Stomach (tissue), 19 donors: ENCODE measurements at places on chromosomes 3 and 15.

GRCh38 chr3:12421132-12421531, 63.1 kb upstream of the TSEN2 start:
- H3K27me3 ChIP-seq, result no peaks in the 10 kb centered on the region
- H3K4me3 ChIP-seq, result no peak overlapping the region
- no peaks in the 10 kb centered on the region for H3K36me3 ChIP-seq
- DNase-seq, result no peak
- no peak overlapping the region for H3K27ac ChIP-seq

GRCh38 chr15:47332481-47332880, 384.8 kb upstream of the SEMA6D start:
- H3K27me3 ChIP-seq, result no peaks in the 10 kb centered on the region
- H3K27ac ChIP-seq, result no peak overlapping the region
- no peak for DNase-seq
- no peaks in the 10 kb centered on the region for H3K36me3 ChIP-seq
- no peak overlapping the region for H3K4me3 ChIP-seq

GRCh38 chr15:41848631-41849030, 10.0 kb downstream of the PLA2G4B start:
- peaks cover 4% of the 10 kb centered on the region for H3K4me1 ChIP-seq
- no peak for DNase-seq
- peaks cover 21% of the 10 kb centered on the region for H3K27me3 ChIP-seq
- no peak overlapping the region for H3K27ac ChIP-seq
- H3K4me3 ChIP-seq, result no peak overlapping the region

DNA sequence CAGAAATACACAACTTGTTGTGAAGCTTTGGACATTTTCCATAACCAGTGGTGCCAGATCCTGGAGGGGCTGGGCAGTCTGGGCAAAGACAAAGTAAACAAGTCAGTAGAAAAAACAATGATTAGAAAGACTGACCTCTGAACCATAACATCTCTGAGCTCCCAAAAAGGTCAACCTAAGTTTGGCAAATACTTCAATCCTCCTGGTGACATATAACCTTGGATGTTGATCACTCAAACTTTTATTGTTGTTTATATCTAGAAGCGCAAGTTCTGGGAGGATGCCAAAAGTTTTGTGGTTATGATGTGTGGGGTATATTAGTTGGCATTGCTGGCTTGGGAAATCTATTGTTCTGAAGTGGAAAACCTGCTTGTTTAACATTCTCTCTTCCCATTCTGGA, 257.7 kb downstream of the DIPK2A start:
- DNase-seq, result no peak
- H3K4me3 ChIP-seq, result no peak overlapping the region
- no peaks in the 10 kb centered on the region for H3K4me1 ChIP-seq
- no peaks in the 10 kb centered on the region for H3K27me3 ChIP-seq
- H3K27ac ChIP-seq, result no peak overlapping the region

- peak; percentile 55 for DNase-seq
- H3K27ac ChIP-seq, result peak overlapping the region; percentile 80
- peaks cover 23% of the 10 kb centered on the region for H3K4me1 ChIP-seq
- no peak overlapping the region for H3K4me3 ChIP-seq
- H3K36me3 ChIP-seq, result no peaks in the 10 kb centered on the region
- no peaks in the 10 kb centered on the region for H3K27me3 ChIP-seq
These were observed 26.3 kb downstream of the CCDC13 start for GRCh38 chr3:42746455-42747450.

DNA sequence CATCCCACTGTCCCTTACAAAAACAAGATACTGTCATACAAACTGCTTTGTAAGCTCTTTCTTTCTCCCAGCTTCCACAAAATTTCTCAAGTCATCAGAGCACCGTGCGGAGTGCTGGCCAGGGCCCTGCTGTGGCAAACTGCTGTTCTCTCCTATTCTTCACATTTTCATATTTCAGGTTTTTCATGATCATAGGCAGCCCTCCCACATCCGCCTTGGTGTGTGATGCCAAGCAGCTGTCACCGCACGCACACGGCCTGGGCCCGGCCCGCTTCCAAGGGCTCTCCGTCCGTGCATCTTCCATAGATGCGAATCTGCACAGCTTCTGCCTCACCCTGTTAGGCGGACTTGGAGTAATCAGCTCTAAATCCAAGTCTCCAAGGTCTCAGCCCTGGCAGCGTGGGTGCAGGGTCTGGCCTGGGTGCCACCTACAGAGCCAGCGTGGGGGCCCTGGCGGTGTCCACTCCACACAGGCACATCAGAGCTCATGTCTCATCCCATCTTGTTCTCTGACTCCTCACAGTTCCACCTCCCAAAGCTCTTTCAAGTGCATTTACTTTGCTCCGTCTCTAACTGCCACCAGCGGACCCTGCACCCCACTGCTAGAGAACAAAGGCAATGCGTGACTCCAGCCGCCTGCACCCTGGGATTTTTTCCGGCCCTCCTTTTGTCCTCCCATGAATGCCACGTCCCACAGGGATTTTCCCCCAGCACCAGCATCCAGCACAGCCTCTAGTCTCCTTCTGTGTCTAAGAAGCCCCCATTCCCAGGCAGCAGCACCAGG, 27.2 kb downstream of the CYFIP1 start:
- H3K4me1 ChIP-seq, result peaks cover 82% of the 10 kb centered on the region
- H3K4me3 ChIP-seq, result no peak overlapping the region
- H3K27ac ChIP-seq, result peak overlapping the region; percentile 55
- no peak for DNase-seq

GRCh38 chr15:73897441-73898261, 24.3 kb downstream of the TBC1D21 start:
- no peak overlapping the region for H3K27ac ChIP-seq
- no peaks in the 10 kb centered on the region for H3K36me3 ChIP-seq
- peak; percentile 36 for DNase-seq
- no peaks in the 10 kb centered on the region for H3K4me1 ChIP-seq
- no peak overlapping the region for H3K4me3 ChIP-seq
- no peaks in the 10 kb centered on the region for H3K27me3 ChIP-seq

DNA sequence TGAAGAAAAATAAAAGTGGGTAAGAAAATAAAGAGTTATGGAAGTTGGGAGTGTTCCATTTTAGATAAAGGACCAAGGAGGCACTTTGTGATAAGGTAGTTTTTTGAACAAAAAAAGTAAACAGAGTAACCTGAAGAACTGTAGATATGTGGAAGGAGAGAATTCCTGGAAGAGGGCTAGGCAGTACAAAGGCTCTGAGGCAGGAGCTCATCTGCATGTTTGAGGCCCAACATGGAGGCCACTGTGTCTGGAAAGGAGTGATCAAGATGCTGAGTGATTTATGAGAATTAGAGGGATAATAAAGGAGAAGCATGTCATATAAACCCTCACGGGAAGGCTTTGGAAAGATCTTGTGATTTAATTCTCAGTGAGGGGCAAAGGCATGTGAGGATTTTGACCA, 126.5 kb downstream of the DTWD1 start:
- no peaks in the 10 kb centered on the region for H3K36me3 ChIP-seq
- no peaks in the 10 kb centered on the region for H3K27me3 ChIP-seq
- DNase-seq, result no peak
- no peaks in the 10 kb centered on the region for H3K4me1 ChIP-seq

DNA sequence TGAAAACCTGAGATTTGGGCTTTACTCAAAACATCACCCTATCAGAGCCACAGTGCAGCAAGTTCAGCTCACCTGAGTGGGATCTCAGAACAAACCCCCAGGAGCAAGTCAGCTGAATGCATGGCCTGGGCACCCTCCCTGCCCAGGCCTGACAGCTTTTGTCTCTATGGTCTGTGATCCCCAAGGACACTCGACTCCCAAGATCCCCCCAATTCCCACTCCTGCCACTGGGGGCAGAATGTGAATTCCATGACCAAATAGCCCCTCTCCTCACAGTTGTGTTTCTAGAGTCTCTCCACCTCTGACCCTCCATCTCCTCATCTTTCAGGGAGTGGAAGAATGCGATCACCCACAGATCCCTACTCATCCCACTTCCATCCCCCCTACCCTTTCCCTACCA, 58.9 kb downstream of the ZNF445 start:
- no peaks in the 10 kb centered on the region for H3K36me3 ChIP-seq
- H3K27me3 ChIP-seq, result no peaks in the 10 kb centered on the region
- H3K4me1 ChIP-seq, result no peaks in the 10 kb centered on the region
- H3K27ac ChIP-seq, result no peak overlapping the region
- no peak overlapping the region for H3K4me3 ChIP-seq

GRCh38 chr15:69996321-69997160, 101.2 kb downstream of the TLE3 start:
- DNase-seq, result no peak
- peaks cover under 1% of the 10 kb centered on the region for H3K27me3 ChIP-seq
- no peaks in the 10 kb centered on the region for H3K36me3 ChIP-seq
- H3K4me1 ChIP-seq, result peaks cover 11% of the 10 kb centered on the region
- no peak overlapping the region for H3K4me3 ChIP-seq
- no peak overlapping the region for H3K27ac ChIP-seq

DNA sequence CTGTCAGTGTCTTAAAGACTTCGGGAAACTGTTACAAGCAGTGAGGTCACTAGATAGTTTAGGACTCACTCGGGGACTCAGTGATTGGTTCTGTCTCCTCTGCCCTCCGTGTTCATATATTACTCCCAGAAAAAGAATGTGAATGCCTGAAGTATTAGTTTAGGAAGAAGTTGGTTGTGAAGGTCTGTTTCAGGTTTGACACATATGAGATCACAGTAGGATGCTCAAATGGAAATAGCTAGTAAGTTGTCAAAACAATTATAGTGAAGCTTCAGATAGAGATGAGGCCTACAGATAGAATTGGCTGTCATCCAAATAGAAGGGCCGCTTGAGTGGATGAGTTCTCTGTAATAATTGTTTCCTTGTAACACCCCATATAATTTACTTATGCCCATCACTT, 172.6 kb downstream of the PLCL2 start:
- no peaks in the 10 kb centered on the region for H3K27me3 ChIP-seq
- H3K4me1 ChIP-seq, result no peaks in the 10 kb centered on the region
- H3K36me3 ChIP-seq, result no peaks in the 10 kb centered on the region
- no peak overlapping the region for H3K4me3 ChIP-seq
- no peak overlapping the region for H3K27ac ChIP-seq

- no peak overlapping the region for H3K27ac ChIP-seq
- no peaks in the 10 kb centered on the region for H3K36me3 ChIP-seq
- no peaks in the 10 kb centered on the region for H3K27me3 ChIP-seq
- H3K4me1 ChIP-seq, result peaks cover 16% of the 10 kb centered on the region
- H3K4me3 ChIP-seq, result no peak overlapping the region
These were observed 51.5 kb upstream of the GSK3B start for GRCh38 chr3:120145542-120146285.

DNA sequence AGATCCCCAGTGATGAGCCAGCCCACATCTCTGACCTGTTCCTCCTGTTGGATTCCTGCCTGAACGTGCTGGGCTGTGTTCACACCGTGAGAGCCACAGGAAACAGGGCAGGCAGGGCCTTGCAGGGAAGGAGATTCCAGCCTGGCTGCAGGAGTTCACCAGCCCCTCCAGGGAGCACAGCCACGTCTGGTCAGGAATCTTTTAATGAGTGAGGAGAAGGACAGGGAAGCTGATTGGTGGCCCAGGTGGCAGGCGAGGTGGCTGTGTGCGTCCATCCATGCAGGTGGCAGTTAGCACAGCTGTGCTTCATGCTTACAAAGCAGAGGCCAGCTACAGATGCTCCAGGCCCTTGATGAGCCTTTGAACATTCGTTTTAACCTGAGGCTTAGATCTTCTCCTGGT, 10.5 kb downstream of the LRRK1 start:
- H3K4me1 ChIP-seq, result no peaks in the 10 kb centered on the region
- peaks cover 3% of the 10 kb centered on the region for H3K36me3 ChIP-seq
- DNase-seq, result no peak
- H3K27ac ChIP-seq, result no peak overlapping the region

DNA sequence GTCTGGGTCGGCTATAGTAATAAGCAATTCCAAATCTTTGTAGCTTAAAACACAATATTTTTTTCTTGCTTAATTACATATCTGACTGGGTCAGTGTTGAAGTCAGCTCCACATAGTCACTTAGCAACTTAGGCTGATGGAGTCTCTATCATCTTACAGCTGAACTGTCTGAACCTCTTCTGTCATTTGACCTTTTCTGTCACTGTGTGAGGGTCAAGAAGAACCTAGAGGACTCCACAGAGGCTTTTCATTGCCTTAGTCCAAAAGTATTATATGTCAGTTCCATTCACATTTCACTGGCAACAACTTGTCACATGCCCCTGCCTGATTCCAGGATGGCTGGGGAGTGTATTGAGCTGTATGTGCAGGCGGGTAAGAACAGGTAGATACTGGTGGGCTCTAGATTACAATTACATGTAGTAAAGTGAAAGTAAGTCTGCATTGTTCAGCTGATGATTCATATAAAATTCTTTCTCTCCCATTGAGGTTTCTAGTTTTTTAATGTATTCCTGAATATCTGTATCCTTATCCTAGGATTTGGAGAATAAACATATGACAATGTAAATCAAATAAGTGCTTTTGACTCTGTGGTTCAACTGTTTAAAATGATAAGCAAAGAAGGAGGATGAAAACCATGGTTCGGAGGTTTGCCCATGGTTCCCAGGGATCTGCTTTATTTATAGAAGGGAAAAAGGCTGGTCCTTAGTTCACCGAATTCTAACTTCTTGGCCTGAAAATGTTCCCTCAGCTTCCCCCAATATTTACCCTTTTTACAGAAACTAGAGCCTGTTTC, 5.8 kb upstream of the ARPP21 start:
- DNase-seq, result no peak
- H3K27ac ChIP-seq, result no peak overlapping the region
- H3K4me1 ChIP-seq, result no peaks in the 10 kb centered on the region
- H3K27me3 ChIP-seq, result peaks cover 5% of the 10 kb centered on the region

- H3K4me1 ChIP-seq, result no peaks in the 10 kb centered on the region
- DNase-seq, result no peak
- no peaks in the 10 kb centered on the region for H3K36me3 ChIP-seq
- H3K4me3 ChIP-seq, result no peak overlapping the region
- no peak overlapping the region for H3K27ac ChIP-seq
These were observed 230.4 kb downstream of the GABRG3 start for GRCh38 chr15:27201425-27201824.

GRCh38 chr3:1272546-1273265, 179.9 kb downstream of the CNTN6 start:
- H3K27ac ChIP-seq, result no peak overlapping the region
- no peaks in the 10 kb centered on the region for H3K27me3 ChIP-seq
- H3K4me1 ChIP-seq, result no peaks in the 10 kb centered on the region

- H3K4me1 ChIP-seq, result no peaks in the 10 kb centered on the region
- H3K4me3 ChIP-seq, result no peak overlapping the region
- H3K36me3 ChIP-seq, result no peaks in the 10 kb centered on the region
- peak; percentile 77 for DNase-seq
- no peaks in the 10 kb centered on the region for H3K27me3 ChIP-seq
These were observed 127.6 kb upstream of the LPP start for GRCh38 chr3:188026191-188026968.

GRCh38 chr3:30848087-30848779, 46.2 kb downstream of the GADL1 start:
- no peak overlapping the region for H3K27ac ChIP-seq
- H3K4me3 ChIP-seq, result no peak overlapping the region
- H3K27me3 ChIP-seq, result no peaks in the 10 kb centered on the region
- DNase-seq, result no peak
- no peaks in the 10 kb centered on the region for H3K4me1 ChIP-seq

GRCh38 chr3:127185268-127185667, 7.7 kb upstream of the PRR23E start:
- DNase-seq, result no peak
- H3K4me1 ChIP-seq, result no peaks in the 10 kb centered on the region
- no peak overlapping the region for H3K27ac ChIP-seq
- H3K4me3 ChIP-seq, result no peak overlapping the region
- no peaks in the 10 kb centered on the region for H3K27me3 ChIP-seq

GRCh38 chr3:28948685-28949084, 332.2 kb upstream of the RBMS3 start:
- no peak overlapping the region for H3K4me3 ChIP-seq
- no peaks in the 10 kb centered on the region for H3K27me3 ChIP-seq
- no peak overlapping the region for H3K27ac ChIP-seq
- no peaks in the 10 kb centered on the region for H3K36me3 ChIP-seq

- no peaks in the 10 kb centered on the region for H3K4me1 ChIP-seq
- no peak for DNase-seq
- no peak overlapping the region for H3K27ac ChIP-seq
- no peaks in the 10 kb centered on the region for H3K27me3 ChIP-seq
- H3K36me3 ChIP-seq, result no peaks in the 10 kb centered on the region
- H3K4me3 ChIP-seq, result no peak overlapping the region
These were observed 145.2 kb upstream of the CDIN1 start for GRCh38 chr15:36434177-36434576.
